Activated CD4-positive, CD25-positive, alpha-beta regulatory T cell treated with anti-CD3 and anti-CD28 coated beads, Interleukin-2, amount 50 U/mL, for 16 hours (primary cell): ENCODE measurements at places on chromosomes 1 and 21.

GRCh38 chr1:231242516-231243198 is 1.6 kb downstream of the GNPAT start:
- DNase-seq, result no peak

GRCh38 chr1:17352419-17352909 is 19.5 kb upstream of the PADI6 start:
- no peak for DNase-seq

DNA sequence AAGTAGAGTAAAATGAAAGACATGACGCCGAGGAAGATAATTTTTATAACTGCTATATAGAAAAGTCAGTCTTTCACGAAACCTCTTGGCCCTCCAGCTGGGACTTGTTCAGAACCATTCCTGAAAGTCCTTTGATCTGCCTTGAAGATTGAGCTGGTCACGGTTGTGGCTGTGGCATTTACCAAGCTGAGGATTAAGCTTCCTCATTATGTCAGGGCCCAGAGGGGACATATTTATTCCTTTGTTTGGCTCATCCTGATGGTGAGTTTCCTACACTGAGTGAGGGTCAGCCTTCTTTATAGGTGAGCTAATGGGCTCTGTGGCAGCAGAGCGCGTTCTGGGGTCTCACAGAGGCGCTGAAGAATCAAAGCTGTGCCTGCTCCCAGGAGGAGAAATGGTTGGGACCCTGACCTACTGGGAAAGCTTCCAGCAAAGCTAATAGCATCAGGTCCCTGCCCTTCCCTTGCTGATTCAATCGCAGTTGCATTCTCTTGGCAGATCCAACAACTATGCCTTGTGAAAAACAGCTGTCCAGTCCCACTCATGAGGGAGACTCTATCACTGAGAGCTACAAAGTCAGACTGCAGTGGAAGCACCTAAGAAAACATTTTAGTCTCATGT is 43.2 kb upstream of the PBX1 start:
- no peak for DNase-seq

DNA sequence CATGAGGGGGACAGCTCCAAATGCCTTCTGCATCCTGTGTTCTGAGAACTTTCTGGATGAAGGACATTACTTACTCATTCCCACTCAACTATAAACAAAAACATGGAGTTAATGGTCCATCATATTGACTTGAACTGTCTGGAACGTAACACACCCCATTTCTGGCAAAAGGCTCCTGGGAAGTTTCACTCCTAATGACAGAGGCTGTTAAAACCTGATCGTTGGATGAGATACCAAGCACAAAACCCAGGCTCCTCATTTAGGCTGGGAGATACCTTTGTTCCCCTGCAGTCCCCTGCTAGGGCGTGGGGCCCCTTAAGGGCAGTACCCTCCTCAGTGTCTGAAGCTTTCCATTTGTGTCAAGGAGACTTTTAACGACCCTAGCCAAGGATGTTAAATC is 78.9 kb downstream of the RHOU start:
- no peak for DNase-seq

GRCh38 chr1:11380500-11380899 is 98.5 kb upstream of the DISP3 start:
- no peak for DNase-seq

GRCh38 chr1:8424539-8425116 is 106.7 kb downstream of the SLC45A1 start:
- no peak for DNase-seq

DNA sequence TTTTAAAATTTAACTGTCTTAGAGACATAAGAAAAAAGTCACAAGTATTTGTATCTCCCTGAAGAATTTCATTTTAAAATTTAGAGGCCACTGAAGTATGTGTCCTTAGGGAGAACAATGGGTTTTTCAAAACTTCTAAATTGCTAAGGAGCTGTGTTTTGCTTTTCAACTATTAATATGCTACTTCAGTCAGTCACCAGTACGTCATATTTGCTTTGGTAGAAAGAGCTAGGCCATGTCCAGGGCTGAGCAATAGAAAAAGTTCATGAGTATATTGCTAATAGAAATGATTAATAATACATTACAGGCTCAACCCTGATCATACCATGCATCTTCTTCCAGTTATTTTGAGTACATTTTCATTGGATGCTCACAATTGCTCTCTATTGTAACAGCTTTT is 1.7 kb upstream of the SGIP1 start:
- no peak for DNase-seq

DNA sequence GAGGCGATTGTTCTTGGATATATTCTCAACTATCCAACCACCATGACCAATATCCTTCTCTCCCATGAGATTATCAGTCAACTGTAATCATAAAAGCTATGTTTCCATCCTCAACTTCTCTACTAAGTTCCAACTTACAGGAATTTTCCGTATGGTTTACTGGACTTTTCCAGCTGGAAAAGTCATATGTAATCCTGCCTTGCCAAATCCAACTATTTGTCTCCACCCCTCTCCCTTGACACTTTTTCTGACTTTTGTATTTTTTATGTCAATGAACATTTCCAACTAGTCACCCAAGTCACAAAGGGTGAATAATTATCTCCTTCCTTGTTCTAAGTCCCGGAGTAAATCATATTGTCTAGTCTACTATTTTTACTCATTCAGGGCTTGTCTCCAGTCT is 293.1 kb downstream of the USP25 start:
- no peak for DNase-seq

DNA sequence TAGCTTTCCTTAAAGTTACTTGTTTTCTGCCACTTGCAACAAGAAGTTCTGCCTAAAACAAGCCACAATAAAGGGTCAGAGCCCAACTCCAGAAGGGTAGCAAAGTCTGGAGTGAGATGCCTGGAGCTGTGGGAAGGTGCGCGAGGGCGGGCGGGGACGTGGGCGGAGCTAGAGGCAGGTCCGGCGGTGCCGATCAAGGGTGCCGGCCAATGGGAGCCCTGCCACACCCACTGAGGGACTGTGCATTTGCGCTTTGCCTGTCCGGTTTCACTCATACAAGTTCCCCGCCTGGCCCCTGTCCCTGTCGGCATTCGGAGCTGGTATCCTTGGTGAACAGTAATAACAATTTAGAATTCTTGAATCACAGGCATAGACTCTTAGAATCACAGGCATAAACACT is 732.4 kb downstream of the MATN1 start:
- no peak for DNase-seq

DNA sequence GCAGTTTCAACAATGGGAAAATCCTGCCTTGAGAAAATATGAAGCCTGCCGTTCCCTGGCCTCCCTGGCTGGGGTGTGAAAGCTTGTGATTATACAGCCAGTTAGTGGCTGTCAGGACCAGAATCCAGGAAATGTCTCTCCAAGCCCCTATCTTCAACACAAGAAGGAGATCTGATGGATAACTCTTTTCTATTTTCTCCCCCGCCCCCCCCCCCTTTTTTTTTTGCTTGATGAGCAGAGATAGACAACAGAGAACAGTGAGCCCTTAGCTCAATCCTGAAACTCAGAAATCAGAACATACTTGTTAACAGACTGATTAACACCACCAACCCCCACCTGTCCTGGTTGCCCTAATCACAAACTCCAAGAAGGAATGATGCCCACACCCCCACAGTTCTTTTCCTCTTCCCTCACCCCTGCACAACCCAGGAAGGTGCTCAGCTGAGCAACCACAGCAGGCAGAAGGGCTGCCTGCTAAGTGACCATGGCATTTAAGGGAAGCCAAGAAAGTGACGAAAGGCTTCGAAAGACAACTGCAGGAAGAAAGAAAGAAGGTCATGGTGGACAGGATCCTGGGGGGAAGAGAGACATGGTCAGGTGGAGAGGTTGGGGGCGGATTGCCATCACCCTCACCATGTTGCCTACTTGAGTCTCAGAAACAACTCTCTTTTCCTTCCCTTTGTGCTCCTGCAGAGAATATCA is 12.3 kb upstream of the DENND2D start:
- no peak for DNase-seq

DNA sequence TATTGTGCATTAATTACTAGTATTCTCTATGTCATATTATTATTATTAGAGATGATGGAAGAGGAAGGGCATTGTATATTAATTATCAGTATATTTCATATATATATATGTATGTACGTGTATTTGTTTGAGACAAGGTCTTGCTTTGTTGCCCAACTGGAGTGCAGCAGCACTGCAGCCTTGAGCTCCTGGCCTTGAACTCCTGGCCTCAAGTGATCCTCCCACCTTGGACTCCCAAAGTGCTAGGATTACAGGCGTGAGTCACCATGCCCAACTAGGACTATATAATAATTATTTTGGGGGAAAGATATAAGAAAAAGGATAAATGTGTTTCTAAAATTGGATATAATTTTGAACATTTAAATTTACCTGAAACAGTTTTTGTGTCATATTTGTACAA is 63.2 kb upstream of the USP24 start:
- no peak for DNase-seq

DNA sequence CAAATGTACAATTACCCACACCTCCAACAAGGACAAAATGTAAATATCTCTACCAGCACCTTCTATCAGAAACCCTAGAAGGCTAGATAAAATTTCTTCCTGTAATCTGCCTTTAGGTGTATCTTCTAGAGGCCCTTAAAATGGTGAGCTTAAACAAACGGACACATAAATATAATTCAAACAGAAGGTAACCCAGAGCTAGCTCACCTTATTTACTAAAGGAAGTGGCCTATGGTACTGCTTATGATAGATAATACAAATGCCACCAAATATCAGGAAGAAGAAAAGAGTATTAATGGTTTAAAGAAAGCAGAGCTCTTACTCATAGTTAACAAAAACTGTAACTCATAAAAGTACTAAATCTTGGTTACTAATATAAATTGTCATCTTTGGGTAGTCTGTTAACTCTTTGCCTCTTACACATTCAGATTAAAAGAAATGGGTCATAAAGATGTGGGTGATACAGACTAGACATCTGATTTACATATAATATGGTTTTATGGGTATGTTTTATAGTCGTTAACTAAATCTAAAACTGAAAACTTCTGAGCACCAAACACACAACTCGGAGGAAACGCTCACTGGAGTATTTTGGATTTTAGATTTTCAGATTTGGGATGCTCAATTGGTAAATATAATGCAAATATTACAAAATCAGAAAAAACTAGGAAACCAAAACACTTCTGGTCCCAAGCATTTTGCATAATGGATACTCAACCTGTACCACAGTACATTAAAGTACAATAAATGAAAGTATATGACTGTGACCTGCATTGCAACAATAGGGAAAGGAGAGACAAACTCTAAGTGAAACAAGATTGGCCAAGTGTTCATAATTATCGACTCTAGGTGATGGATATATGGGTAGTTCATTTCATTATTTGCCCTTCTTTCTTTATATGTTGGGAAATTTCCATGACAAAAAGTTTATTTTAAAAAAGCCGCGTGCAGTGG is 23.2 kb downstream of the TRIT1 start:
- no peak for DNase-seq

DNA sequence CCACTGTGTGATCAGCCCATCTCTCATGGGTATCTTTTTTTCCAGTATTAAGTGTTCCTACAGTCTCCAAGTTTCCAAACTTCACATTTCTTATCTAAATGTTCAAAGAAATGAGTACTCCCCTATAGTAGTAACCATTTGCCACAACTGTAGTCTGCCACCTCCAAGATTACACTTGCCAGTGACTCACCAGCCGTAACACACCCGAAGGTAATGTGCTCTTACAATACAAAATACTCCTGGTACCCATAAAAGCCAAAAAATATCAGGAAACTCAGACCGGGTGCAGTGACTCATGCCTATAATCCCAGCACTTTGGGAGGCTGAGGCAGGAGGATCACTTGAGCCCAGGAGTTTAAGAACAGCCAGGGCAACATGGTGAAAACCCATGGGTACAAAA is 20.5 kb upstream of the ZNF496 start:
- no peak for DNase-seq

- DNase-seq, result no peak
Measured at GRCh38 chr1:24226749-24227148, 39.7 kb upstream of the IFNLR1 start.

- no peak for DNase-seq
Measured at GRCh38 chr1:206510371-206510770, 3.0 kb downstream of the RASSF5 start.

DNA sequence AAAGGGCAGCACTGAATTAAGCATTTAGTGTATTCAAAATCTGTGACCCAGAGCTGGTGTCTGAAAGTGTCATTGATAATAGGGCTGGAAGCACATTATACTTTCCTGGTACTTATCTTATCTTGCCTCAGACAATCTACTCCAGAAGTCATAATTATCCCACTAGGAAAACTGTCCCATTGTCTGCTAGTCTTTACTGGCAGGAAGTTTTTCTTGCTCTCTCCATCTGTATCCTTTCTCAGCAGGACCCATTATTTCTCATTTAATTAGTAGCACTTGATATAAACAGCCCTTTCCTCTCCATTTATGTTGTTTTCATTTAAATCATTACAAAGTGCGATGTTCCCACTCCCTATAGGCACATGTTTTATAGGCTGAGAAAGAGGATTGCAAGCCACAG is 36.5 kb upstream of the BARHL2 start:
- DNase-seq, result no peak

GRCh38 chr1:95089650-95090287 is 17.0 kb upstream of the ALG14 start:
- no peak for DNase-seq

GRCh38 chr1:29254346-29254745 is 18.0 kb downstream of the PTPRU start:
- no peak for DNase-seq

- no peak for DNase-seq
Measured at GRCh38 chr1:77030401-77031105, 163.3 kb downstream of the ST6GALNAC5 start.

DNA sequence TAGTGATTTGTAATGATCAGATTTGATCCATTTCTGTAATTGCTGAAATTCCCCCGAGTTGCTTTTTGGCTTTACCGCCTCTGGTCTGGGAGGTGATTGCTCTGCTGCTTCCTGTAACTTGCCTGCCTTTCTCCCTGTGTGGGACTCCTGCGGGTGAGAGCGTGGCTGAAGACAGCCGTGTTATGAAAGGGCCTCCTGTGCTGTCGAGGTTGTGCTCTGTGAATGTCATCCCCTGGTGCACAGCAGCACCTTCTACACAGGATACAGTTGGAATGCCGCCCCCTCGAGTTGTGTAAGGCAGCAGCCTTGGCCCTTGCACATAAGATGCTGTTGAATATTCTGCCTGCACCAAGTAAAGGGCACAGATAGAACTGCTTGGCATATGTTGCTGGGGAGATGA is 5.9 kb downstream of the SOD1 start:
- no peak for DNase-seq

DNA sequence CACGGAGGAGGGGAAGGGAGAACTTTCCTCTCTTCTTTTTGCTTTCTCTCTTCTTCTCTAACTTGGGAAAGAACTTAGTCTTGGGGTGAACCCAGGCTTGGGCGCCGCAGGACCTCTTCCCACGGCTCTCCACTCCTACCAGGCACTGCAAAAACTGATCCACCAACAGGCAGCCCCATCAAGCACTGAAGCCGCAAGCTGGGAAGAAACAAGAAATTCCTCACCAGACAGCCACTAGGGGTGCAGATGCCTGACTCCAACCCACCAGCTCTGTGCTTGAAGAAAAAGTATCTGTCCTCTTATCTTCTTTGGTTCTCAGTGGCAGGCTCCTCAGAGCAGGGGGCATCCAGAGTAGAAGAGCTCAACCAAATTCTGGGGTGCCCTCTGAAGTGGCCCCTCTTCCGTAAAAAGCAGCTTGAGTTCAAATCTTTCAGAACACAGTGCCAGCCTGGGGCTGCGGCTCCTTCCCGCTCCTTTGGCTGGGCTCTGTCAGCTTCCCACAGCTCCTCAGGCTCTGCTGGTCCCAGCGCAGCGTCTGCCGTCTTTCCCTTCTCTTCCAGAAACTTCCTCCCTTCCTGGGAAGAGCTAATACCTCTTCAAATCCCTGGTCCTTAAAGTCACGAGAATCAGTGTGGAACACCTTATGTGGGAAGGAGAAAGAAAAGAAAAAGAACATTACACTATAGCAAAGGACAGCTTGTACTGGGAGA is 2.4 kb downstream of the SLC41A1 start:
- DNase-seq, result no peak

GRCh38 chr21:30829659-30830058 is at the start of gene KRTAP7-1:
Gene KRTAP7-1 (minus strand): TSS chr21:30829759. CDS start chr21:30829698, 61 bp downstream.
- no peak for DNase-seq
